Right atrium auricular region (tissue), 2 donors: ENCODE measurements at places on chromosomes 4 and X.

DNA sequence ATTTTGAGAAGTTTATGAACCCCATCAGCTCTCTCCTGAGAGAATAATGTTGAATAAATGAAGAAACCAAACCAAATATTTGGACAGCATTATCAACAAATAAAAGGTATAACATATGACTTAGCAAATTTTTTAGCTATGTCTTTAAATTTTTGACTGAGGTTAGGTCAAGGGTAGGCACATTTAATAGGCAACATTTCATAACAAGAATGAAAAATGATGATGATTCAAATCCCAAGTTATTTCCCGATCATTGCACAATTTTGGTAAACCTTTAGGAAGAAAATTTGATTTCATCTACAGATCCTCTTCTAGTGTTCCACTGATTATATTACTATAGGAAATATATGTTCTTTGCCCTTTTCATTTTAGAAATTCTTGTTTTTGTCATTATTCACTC is 123.7 kb upstream of the TLR3 start:
- DNase-seq: no peak
- H3K4me1 ChIP-seq: no peaks in the 10 kb centered on the region
- no peak overlapping the region for H3K27ac ChIP-seq
- H3K36me3 ChIP-seq: no peaks in the 10 kb centered on the region

DNA sequence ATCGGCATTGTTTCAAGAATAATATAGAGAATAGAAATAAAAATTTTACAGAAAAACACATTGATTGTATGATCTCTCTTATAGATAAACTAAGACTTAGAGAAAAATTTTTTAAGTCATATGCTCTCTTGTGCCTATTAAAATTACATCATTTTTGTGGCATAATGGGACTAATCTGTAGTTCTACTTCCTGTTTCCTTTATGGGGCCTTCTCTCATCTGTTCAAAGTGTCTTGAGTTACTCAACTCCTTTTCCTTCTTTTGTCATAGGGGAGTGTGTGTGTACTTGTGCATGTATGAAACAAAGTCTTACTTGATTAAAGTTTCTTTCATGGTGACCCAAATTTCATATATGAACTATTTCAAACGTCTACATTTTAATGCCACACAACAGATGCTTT is 1448.9 kb upstream of the TENM3 start:
- no peaks in the 10 kb centered on the region for H3K4me1 ChIP-seq
- H3K36me3 ChIP-seq: no peaks in the 10 kb centered on the region
- H3K27ac ChIP-seq: no peak overlapping the region
- H3K27me3 ChIP-seq: no peaks in the 10 kb centered on the region

DNA sequence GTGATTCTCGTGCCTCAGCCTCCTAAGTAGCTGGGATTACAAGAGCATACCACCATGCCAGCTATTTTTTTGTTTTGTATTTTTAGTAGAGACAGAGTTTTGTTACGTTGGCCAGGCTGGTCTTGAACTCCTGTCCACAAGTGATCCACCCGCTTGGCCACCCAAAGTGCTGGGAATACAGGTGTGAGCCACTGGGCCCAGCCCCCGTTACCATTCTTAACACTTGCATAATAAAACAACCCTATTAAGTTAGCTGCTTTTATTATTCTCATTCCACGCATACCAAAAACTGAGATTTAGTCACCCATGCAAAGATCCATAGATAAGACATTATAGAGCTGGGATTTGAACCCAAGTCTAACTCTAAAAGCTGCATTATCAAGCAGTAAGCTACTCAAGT is 6.0 kb upstream of the TEX13A start:
- no peak overlapping the region for H3K4me3 ChIP-seq
- no peaks in the 10 kb centered on the region for H3K27me3 ChIP-seq
- no peaks in the 10 kb centered on the region for H3K36me3 ChIP-seq
- no peaks in the 10 kb centered on the region for H3K4me1 ChIP-seq
- DNase-seq: no peak
- no peak overlapping the region for H3K27ac ChIP-seq

DNA sequence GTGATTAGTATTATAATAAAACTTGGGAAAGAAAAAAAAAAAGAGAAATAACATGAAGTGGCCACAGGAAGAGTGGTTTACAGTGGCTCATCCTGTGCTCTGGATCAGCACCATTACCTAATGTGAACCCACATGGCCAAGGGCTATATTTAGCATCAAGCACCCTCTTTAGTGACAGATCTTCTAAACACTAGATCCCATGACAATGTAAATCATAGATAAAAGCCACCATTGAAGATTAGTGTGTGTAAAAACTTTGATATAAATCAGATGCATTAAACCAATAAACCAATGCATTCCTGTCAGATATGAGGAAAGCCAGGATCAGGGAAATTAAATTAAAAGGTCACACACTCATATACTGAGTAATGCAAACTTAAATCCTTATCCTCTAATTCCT is 400.6 kb upstream of the MAGEB18 start:
- no peaks in the 10 kb centered on the region for H3K36me3 ChIP-seq
- H3K27me3 ChIP-seq: no peaks in the 10 kb centered on the region
- no peak overlapping the region for H3K27ac ChIP-seq
- no peak for DNase-seq
- H3K4me3 ChIP-seq: no peak overlapping the region

- H3K4me3 ChIP-seq: no peak overlapping the region
- no peaks in the 10 kb centered on the region for H3K4me1 ChIP-seq
- no peak for DNase-seq
- H3K27ac ChIP-seq: no peak overlapping the region
- no peaks in the 10 kb centered on the region for H3K27me3 ChIP-seq
Observed at GRCh38 chr4:10731690-10732089, 47.1 kb upstream of the CLNK start.

DNA sequence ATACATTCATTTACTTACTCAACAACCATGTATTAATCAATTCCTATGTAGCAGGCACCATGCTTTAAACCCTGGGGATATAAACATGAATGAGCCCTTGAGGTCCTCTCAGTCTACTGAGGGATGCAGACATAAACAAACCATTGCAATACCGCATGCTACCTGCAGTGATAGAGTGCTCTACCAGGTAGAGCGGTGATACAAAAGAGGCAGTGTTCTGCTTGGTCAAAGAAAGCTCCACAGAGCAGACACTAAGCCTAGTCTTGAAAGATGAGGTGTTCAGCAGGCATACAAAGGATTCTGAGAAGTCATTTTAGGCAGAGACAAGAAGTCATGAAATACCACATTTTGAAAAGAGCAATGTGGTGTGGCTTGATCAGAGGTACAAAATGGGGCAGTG is 26.9 kb upstream of the AMOT start:
- H3K27ac ChIP-seq: no peak overlapping the region
- no peaks in the 10 kb centered on the region for H3K36me3 ChIP-seq
- H3K4me3 ChIP-seq: no peak overlapping the region

- no peak overlapping the region for H3K4me3 ChIP-seq
- H3K27me3 ChIP-seq: no peaks in the 10 kb centered on the region
- no peaks in the 10 kb centered on the region for H3K36me3 ChIP-seq
- no peak for DNase-seq
- no peaks in the 10 kb centered on the region for H3K4me1 ChIP-seq
- H3K27ac ChIP-seq: no peak overlapping the region
Observed at GRCh38 chrX:155143959-155144548, 72.2 kb upstream of the VBP1 start.

GRCh38 chr4:68267433-68267944 is 22.0 kb upstream of the TMPRSS11B start:
- no peak overlapping the region for H3K4me3 ChIP-seq
- no peak for DNase-seq
- H3K36me3 ChIP-seq: no peaks in the 10 kb centered on the region
- no peaks in the 10 kb centered on the region for H3K4me1 ChIP-seq

DNA sequence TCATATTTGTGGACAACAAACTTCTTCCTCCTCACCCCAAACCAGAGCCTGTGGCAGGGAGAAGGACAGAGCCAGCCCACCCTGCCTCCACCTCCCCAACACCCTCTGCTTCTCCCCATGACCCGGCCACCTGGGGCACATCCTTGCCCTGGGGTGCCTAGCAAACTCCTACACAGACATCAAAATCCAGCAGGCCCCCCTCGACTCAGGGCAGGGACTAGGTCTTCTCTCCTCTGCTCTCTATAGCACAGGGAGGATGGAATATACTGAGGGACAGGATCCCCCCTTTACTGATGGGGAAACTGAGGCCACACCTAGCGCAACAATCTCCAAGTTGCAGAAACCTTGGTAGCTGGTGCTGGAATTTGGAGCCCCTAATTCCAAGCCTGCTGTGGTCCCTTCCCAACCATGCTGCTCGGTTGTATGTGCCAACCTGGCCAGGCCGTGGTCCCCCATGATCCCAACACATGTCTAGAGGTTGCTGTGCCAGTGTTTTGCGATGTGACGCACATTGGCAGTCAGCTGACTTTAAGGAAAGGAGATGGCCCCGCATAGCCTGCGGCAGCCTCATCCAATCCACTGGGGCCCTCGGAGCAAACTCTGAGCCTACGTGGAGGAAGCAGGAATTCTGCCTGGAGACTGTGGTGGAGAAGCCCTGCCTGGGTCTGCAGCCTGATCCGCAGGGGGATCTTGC is 53.9 kb upstream of the ADRA2C start:
- no peak overlapping the region for H3K27ac ChIP-seq
- no peaks in the 10 kb centered on the region for H3K36me3 ChIP-seq
- no peak overlapping the region for H3K4me3 ChIP-seq
- H3K4me1 ChIP-seq: no peaks in the 10 kb centered on the region
- no peak for DNase-seq

DNA sequence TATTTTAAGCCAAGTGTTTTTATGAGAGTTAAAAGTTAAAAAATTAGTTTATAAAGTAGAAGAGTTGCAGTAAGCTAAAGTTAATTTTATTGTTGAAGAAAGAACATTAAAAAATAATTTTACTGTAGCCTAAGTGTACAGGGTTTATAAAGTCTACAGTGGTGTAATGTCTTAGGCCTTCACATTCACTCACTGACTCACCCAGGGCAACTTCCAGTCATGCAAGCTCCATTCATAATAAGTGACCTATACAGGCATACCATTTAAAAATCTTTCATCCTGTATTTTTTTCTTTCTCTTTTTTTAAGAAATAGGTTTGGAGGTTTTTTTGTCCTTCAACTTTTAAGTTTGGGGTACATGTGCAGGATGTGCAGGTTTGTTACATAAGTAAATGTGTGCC is 87.9 kb upstream of the NR3C2 start:
- no peaks in the 10 kb centered on the region for H3K27me3 ChIP-seq
- H3K27ac ChIP-seq: no peak overlapping the region
- no peak overlapping the region for H3K4me3 ChIP-seq
- no peak for DNase-seq
- no peaks in the 10 kb centered on the region for H3K4me1 ChIP-seq

DNA sequence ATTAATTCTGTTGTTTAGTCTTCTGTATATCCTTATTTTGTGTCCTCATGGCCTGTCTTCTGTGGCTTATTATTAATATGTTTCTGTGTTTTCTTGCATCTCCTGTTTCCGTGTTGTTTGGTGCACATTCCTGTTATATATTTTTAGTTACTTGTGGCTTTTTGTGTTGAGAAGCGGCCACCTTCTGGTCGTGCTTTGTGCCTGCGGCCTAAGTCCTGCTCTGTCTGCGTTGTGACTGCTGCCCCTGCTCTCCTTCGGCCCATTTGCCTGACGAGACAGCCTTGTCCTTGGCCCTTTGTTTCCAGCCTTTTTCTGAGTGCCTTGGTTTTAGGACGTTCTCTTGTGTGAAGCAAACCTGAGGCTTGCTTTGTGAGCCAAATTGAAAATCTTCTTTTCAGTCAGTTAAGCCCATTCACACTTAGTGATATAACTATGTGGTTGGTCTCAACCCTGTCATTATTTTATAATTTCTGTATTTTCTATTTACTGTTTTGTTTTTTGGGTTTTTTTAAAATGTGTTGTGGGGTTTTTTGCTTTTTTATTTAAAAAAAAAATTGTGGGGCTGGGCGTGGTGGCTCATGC is 43.8 kb downstream of the TNIP2 start:
- H3K27me3 ChIP-seq: no peaks in the 10 kb centered on the region
- peaks cover 24% of the 10 kb centered on the region for H3K4me1 ChIP-seq
- H3K36me3 ChIP-seq: peaks cover 22% of the 10 kb centered on the region
- no peak overlapping the region for H3K27ac ChIP-seq
- H3K4me3 ChIP-seq: no peak overlapping the region

- H3K4me1 ChIP-seq: peaks cover 62% of the 10 kb centered on the region
- no peak for DNase-seq
- peak overlapping the region; percentile 83 for H3K27ac ChIP-seq
- H3K4me3 ChIP-seq: peak overlapping the region; percentile 56
- H3K27me3 ChIP-seq: no peaks in the 10 kb centered on the region
- no peaks in the 10 kb centered on the region for H3K36me3 ChIP-seq
Observed at GRCh38 chrX:40105835-40106675, 8.3 kb upstream of the BCOR start.

GRCh38 chrX:132716006-132716405 is 227.2 kb upstream of the MBNL3 start:
- no peaks in the 10 kb centered on the region for H3K27me3 ChIP-seq
- H3K27ac ChIP-seq: no peak overlapping the region
- H3K36me3 ChIP-seq: no peaks in the 10 kb centered on the region

DNA sequence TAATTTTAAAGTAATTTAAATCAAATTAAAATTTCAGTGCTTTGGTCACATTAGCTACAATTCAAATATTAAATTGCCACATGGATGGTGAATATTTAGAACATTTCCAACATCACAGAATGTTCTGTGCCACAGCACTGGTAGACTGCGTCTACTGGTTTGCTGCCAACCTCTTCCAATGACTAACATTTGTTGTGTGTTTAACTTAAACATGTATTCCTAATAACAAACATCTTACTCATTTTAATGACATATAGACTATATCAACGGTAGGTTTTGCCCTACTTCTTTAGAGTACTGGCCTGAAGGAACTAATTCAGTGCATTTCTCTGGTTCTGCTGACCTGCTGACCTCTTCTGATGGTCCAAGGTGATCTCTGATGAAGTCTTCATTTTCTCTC is 157.6 kb downstream of the DCK start:
- H3K4me3 ChIP-seq: no peak overlapping the region
- DNase-seq: no peak
- no peaks in the 10 kb centered on the region for H3K36me3 ChIP-seq
- no peaks in the 10 kb centered on the region for H3K4me1 ChIP-seq
- H3K27me3 ChIP-seq: no peaks in the 10 kb centered on the region

- no peak overlapping the region for H3K27ac ChIP-seq
- H3K36me3 ChIP-seq: no peaks in the 10 kb centered on the region
- no peak overlapping the region for H3K4me3 ChIP-seq
- H3K4me1 ChIP-seq: no peaks in the 10 kb centered on the region
- H3K27me3 ChIP-seq: no peaks in the 10 kb centered on the region
Observed at GRCh38 chr4:80279751-80280150, 13.3 kb downstream of the FGF5 start.

GRCh38 chrX:154731881-154732280 is 19.0 kb downstream of the GAB3 start:
- H3K27ac ChIP-seq: peak overlapping the region; percentile 62
- H3K4me1 ChIP-seq: peaks cover 99% of the 10 kb centered on the region
- no peaks in the 10 kb centered on the region for H3K27me3 ChIP-seq
- no peaks in the 10 kb centered on the region for H3K36me3 ChIP-seq
- no peak overlapping the region for H3K4me3 ChIP-seq
- DNase-seq: no peak

GRCh38 chrX:148576396-148576795 is 76.0 kb downstream of the AFF2 start:
- no peaks in the 10 kb centered on the region for H3K27me3 ChIP-seq
- H3K36me3 ChIP-seq: no peaks in the 10 kb centered on the region
- DNase-seq: no peak
- H3K27ac ChIP-seq: no peak overlapping the region
- H3K4me3 ChIP-seq: no peak overlapping the region
